ENCODE measurements at places on chromosomes 7 and 10. TPM values are rescaled to one million over a fixed set of nuclear protein-coding genes. Genes with fewer than 3 reads are reported as not detected.

The SYT15 gene
- 26.9 TPM for total RNA-seq

The XRCC2 gene
- total RNA-seq = 1.3 TPM

The MOGAT3 gene
- not detected for total RNA-seq

The HTRA1 gene
- total RNA-seq = 72.8 TPM

The C10orf105 gene
- total RNA-seq = 0.31 TPM

DNA sequence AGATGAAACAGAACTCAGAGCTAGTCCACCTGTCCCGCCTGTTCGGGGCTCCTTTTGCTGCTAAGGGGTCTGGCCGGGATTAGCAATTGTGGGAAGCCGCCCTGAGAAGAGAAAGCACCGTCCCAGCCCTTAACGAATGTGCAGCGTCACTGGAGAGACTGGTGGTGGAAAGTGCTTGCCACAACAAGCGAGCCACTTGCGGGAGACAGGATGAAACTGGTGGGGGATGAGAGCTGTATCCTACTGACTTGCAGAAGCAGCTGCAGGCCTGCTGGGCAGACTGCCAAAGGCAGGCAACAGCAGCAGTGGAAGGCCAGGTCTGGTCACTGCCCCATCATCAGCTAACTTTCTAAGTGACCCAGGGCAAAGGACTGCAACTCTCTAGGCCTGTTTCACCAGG, 95.4 kb downstream of the FAM53B start:
- H3K27me3 ChIP-seq = no peaks in the 10 kb centered on the region
- no peaks in the 10 kb centered on the region for H3K36me3 ChIP-seq
- peak overlapping the region; percentile 85 for H3K27ac ChIP-seq
- no peak overlapping the region for H3K4me3 ChIP-seq

- H3K27me3 ChIP-seq = peaks cover 35% of the 10 kb centered on the region
- no peaks in the 10 kb centered on the region for H3K4me1 ChIP-seq
- no peak for DNase-seq
- H3K4me3 ChIP-seq = no peak overlapping the region
- H3K36me3 ChIP-seq = no peaks in the 10 kb centered on the region
These were observed 58.0 kb upstream of the PAX2 start for GRCh38 chr10:100687143-100688003.

GRCh38 chr7:102463841-102464576, 654 bp downstream of the ALKBH4 start:
- peaks cover 12% of the 10 kb centered on the region for H3K4me1 ChIP-seq
- peak overlapping the region; percentile 100 for H3K4me3 ChIP-seq
- H3K27me3 ChIP-seq = no peaks in the 10 kb centered on the region
- peaks cover 13% of the 10 kb centered on the region for H3K36me3 ChIP-seq
- no peak for DNase-seq

DNA sequence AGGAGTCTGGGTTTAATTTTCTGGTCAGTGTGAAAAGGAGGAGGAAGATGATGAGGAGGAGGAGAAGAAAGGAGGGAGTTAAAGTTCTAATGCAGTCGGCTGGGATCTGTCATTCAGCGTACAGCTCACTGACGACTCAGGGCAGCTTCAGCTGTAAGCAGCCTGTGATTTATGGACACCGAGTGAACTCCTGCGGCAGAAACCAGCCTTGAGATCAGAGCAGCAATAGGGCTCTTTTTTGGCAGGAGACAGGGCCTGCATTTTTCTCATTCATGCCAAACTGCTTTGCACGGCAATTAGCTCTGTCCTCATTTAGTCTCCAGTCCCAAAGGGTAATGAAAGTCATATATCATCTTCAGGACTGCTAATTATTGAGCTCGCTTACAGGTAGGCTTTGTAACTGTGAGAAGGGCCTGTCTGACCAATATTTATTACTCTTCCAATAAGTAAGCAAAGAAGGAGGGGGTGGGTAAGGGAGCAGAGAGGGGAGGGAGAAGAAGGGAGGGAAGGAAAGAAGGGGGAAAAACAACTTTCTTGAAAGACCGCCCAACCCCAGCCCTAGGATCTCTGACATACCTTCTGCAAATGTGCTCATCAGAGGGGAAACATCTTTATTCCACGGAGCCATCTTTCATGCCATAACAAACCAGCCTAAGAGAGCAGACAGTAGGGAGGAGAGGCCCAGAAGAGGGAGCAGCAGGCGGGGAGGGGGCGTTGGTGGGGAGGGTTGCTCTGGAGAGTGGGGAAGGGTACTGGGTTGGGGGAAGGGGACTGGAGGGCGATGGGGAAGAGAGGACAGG, 48.1 kb upstream of the COMTD1 start:
- peak overlapping the region; percentile 62 for H3K27ac ChIP-seq
- H3K4me1 ChIP-seq = peaks cover 25% of the 10 kb centered on the region
- no peak for DNase-seq

GRCh38 chr7:147547252-147547897, 1043.2 kb upstream of the C7orf33 start:
- H3K4me3 ChIP-seq = no peak overlapping the region
- peak; percentile 22 for DNase-seq
- no peak overlapping the region for H3K27ac ChIP-seq
- no peaks in the 10 kb centered on the region for H3K4me1 ChIP-seq
- no peaks in the 10 kb centered on the region for H3K36me3 ChIP-seq
- H3K27me3 ChIP-seq = no peaks in the 10 kb centered on the region

DNA sequence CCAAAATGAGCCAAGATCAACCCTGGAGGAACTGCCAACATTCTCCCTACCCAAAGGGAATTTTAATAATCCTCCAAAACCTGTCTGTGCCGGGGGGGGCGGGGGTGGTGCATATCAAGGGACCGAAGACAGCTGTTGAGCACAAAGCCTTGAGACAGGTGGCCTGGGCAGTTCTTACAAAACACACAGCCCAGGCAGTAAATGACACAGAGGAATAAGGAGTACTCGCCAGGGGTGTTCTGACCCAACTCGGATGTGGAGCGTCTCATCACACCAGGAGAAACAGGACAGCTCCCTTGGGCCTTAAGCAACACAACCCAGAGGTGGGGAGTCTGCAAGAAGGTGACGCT, 35.6 kb downstream of the PLAC9 start:
- H3K27me3 ChIP-seq = no peaks in the 10 kb centered on the region
- peaks cover 3% of the 10 kb centered on the region for H3K36me3 ChIP-seq
- no peak for DNase-seq
- no peak overlapping the region for H3K27ac ChIP-seq

- no peak overlapping the region for H3K4me3 ChIP-seq
- no peaks in the 10 kb centered on the region for H3K4me1 ChIP-seq
- H3K27me3 ChIP-seq = no peaks in the 10 kb centered on the region
- DNase-seq = no peak
- no peak overlapping the region for H3K27ac ChIP-seq
These were observed 262.1 kb downstream of the CREB5 start for GRCh38 chr7:28674359-28674782.

- H3K36me3 ChIP-seq = no peaks in the 10 kb centered on the region
- no peaks in the 10 kb centered on the region for H3K27me3 ChIP-seq
- no peak overlapping the region for H3K4me3 ChIP-seq
- H3K4me1 ChIP-seq = no peaks in the 10 kb centered on the region
These were observed 1.2 kb upstream of the OR6V1 start for GRCh38 chr7:143050931-143051330.

GRCh38 chr7:104415700-104416099, 87.3 kb downstream of the LHFPL3 start:
- H3K4me1 ChIP-seq = no peaks in the 10 kb centered on the region
- H3K27ac ChIP-seq = no peak overlapping the region
- H3K27me3 ChIP-seq = no peaks in the 10 kb centered on the region
- H3K4me3 ChIP-seq = no peak overlapping the region
- DNase-seq = no peak
- no peaks in the 10 kb centered on the region for H3K36me3 ChIP-seq
